GDM1 (cell line): ENCODE measurements at places on chromosomes 2 and 18.

GRCh38 chr18:70284976-70285620, 3.7 kb upstream of the SOCS6 start:
- DNase-seq = peak; percentile 48

GRCh38 chr2:61786876-61787275, 67.0 kb downstream of the FAM161A start:
- no peak for DNase-seq

GRCh38 chr2:145930318-145930717, 1410.4 kb upstream of the ZEB2 start:
- DNase-seq = no peak

DNA sequence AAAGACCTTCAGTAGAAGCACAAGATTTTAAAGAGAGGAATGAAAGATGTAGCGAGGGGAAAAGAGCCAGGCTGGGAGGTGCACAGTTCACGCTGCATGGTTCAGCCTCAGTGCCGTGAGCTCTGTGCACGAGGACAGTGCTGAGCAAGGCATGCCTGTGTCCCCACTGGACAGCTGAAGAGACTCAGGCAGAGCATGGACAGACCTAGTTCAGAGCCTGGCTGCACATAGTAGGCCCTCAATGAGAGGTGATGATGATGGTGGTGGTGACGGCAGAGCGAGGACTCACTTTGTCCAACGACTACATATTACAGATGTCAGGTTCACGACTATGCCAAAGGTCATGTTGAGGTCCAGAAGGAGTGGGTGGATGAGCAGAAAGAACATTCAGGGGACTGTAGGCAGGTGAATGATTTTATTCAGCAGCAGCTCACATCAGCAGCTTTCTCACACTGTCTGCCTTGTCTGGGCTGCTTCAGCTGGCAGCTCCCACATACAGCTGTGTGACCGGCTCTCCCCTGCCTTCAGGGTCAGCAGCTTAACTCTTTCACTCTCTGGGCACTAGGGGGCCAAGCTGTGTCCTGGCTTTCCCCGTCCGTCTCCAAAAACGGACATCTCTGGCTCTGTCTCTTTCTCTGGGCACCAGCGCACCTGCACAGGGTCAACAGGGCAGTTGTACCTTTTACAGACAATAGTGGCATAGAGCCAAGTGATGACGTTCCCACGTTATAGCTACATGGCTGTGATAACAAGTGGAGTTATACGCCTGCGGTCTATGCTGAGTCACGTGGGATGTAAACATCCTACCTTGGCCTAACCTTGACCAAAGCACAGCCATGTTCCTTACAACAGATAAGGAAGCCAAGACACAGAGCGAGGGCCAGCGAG, 128.8 kb upstream of the MSH6 start:
- DNase-seq = no peak

DNA sequence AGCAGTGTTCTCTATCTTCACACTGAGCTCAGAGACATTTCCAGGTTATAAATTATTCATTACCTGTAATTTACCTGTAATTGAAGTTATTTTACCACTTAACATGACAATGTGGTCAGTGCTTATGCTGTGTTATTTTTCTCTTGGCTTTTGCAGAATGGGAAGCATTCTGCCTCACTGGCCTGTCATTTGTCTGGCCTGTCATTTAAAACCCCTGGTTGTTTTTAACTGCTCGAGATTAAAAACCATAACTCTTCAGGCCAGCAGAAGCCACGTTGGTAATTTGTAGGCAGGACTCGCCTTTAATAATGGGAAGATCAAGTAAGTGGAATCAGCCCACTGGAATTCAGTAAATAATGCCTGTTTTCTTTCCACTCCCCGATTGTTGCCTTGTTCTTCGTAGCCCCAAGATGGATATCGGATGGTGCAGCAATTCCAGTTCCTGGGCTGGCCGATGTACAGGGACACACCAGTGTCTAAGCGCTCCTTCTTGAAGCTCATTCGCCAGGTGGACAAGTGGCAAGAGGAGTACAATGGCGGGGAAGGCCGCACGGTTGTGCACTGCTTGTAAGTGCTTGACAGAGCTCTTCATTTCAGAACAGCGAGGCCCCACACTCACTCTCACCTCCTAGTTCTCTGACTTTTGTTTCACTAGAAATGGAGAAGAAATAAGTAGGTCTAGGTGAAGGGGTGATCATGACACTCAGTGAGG, 222.4 kb upstream of the RAB12 start:
- no peak for DNase-seq

- DNase-seq = no peak
Observed at GRCh38 chr2:54758951-54759350, 35.5 kb downstream of the EML6 start.

- DNase-seq = no peak
Observed at GRCh38 chr18:37222354-37222998, 343.1 kb downstream of the CELF4 start.

DNA sequence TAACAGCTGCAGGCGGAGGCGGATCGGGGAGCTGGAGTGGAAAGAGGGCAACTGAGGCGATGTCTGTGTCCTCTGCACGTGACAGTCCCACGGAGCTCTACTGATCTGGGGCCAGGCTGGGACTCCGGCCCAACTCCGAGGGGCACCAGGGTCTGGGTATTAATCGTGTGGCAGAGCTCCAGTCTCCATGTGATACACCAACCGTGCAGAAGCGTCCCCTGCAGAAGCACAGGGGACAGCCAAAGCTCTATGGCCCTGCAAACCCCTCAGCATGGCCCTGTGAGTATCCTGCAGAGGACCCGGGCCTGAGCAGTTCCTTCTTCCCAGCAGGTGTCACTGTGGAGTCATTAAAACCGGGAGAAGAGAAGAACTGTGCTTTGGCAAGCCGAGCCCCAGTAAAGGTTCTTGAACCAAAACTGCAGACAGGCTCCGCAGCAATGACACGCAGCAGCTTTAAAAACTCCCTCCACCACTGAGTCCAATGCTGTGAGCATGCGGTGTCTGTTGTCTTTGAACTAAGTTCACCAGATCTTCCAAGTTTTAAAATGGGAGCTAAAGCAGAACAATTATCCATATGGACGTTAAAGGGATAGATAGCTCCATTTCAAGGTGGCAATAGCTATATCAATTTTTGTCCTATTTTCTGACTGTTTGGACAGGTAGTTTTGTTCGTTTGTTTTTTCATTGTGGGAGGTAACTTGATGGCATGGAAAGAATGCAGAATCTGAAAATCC, 79.4 kb downstream of the TMEM182 start:
- peak; percentile 30 for DNase-seq

DNA sequence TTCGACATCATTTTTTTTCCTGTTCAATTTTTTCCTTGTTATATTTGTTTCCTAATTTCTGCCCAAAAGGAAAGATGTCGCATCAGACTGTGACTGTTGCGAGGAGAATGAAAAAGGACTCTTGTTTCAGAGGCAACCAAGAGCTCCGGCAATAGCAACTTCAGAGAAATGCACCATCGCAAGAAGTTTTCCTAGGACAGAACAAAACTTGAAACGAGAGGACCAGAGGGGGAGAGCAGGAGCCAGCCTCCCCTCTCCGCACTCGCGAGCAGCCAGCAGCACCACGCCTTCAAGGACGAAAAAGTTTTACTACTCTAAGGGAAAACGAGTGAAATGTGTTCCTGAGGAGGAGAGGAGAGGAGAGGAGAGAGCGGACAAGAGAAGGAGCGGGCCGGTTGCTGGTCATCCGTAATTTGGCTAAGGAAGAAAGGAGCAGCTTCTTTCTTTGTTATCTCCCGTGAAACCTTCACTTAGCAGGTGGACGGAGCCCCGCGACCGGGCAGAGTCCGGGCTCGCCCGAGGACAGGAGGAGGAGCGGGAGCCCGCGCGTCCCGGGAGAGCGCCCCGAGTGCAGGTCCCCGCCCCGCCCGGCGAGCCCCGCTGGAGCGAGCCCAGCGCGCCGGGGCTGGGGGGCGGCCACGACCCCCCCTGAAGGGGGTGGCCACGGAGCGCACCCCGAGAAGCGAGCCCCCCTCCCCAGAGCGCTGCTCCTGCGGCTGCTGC, 744 bp downstream of the POU3F3 start:
- no peak for DNase-seq

- DNase-seq = no peak
Observed at GRCh38 chr18:71079606-71080005, 790.8 kb downstream of the SOCS6 start.

- DNase-seq = no peak
Observed at GRCh38 chr2:9250498-9251153, 44.0 kb downstream of the ASAP2 start.

- DNase-seq = no peak
Observed at GRCh38 chr2:30888852-30889409, 81.7 kb upstream of the CAPN13 start.

DNA sequence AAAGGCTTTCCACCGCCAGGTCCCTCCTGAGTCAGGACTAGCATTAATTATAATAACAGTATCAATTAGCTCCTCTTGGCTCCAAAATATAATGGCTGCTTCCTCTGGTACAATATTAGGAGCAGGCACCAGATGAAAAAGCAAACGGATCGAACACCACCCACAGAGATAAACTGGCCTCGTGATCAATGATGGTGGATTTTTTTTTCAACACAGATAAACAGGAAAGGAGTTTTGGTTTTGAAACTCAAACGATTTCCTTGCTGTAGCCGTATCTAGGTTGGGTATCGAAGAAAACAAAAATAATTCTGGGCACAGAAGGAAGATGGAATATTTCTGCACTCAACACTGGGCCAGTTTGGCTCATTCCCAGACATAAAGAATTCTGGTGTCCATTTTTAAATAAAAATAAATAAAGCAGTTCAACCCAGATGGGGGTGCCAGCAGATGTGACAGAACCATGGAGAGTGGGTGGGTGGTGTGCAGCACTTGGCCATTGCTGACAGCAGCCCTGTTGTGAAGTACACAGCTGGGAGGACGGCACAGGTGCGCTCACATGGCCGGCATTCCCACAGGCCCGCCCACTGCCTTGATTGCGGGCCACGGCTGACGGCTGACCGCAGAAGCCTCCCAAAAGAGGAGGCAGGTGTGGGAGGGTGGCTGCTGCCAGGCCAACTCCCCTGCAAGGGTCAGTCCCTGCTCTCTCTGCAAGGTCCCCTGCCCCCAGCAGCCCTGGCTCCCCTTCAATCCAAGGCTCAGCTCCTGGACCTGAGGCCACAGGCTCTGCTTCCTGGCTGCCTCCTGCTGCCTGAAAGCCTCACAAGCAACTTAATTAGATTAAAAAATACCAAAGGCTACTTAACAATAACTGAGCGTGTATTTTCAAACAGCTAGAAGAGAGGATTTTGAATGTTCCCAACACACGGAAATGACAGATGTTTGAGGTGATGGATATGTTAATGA, 351.9 kb upstream of the ID2 start:
- DNase-seq = no peak

DNA sequence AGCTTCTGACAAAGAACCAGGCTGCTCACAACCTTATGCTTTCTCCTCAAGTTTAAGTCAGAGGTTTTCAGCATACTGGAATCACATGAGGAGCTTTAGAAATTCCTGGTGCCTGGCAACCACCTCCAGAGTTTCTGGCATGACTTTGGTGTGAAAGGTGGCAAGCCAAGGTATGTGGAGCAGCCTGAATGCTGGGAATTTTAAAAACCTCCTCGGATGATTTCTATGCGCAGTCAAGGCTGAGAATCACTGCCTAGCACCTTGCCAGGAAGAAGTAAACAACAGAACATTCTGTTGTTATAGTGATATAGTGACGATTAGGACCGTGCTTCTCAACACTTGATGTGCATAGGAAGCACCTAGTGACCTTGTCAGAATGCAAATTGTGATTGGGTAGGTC, 11.7 kb downstream of the CCBE1 start:
- DNase-seq = no peak

DNA sequence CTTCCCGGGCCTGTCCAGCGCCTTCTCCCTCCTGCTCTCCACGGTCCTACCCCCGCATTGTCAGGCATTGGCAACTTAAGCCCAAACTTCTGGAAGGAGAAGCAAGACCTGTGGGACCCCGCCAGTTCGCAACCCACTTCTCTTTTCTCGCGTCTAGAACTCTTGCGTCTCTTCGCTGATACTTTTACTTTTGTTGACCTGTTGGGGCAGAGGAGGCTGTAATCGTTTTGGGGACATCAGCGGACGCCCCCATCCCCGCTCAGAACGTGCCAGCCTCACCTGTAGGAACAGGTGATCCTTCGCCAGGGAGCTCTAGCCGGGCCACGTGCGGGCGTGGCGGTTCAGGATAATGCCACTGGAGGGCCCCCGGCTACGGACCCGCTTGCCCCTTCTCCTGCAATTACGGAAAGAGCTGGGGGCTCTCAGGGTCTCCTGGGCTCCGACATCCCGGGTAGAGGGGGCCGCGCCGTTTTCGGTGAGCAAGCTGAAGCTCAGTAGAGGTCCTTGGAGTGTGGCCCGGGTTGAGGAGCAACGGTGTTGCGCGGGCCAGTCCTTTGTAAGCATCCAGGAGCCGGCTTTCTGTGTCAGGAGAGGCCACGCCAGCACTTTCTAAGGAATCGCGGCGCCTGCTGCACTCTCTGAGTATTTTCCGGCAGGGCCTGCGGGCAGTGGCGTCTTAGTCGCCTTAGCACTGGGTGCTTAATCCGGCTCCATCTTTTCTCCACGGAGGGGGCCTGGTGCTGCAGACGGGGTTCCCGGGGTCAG, 1.6 kb downstream of the MTCL1 start:
- DNase-seq = no peak

DNA sequence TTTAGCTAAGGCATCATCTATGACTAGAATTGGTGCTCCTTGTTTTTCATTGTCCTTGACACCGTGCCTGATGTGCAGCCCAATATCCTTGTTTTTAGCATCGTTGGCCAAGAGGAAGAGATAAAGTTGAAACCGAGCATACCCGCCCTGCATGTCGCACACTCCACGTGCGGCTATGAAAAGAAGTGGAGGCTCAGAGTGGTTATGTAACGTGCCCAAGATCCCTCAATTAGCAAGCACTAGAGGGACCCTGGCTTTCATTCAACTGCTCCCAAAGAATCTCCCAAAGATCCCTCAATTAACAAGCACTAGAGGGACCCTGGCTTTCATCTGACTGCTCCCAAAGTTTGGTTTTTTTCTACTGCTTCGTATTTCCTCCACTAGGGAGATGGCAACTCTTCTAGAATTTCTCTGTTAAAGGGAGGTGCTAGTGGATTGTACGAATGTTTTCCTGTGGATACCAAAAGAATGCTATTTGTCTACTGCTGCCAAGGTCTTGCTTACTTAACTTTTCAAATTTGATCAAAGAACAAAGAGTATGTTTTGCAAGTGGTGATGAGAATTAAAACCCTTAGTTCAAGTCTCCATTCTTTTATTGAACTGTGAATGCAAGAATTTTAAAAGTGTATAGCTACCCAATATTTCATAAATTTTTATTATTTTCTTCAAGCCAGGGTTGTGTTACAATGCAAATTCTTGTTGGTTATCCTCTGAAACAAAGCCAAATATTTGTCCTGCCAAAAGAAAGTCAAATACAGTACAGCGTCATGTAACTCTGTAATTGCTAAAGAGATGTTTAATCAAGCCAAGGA, 92.1 kb downstream of the AOX1 start:
- DNase-seq = no peak

DNA sequence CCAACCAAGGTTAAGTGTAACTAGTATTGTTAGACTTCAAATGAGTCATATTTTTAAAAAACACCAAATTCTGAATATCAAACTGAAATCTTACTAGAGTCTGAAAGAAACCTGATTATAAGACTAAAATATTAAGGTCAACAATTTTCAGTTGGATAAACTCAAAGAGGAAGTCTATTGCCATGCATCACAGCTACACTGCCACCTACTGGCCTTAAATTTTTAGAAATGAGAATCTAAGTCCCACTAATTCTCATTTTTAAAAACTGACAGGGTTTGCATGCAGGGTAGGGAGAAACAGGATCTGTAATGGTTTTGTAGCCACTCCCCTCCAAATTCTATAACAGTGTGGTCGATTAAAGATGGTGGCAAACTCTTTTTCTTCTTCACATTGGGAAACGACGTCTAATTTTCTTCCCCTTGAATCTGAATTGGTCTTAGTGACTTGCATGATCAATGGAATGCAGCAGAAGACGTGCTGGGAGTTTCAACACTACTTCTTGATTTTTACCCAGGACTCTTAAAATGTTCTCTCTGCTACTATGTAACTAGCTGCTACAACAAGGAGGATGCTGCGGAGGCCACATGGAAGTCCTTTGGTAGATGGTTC, 176.1 kb upstream of the SESTD1 start:
- DNase-seq = peak; percentile 7
